ENCODE measurements at places on chromosomes 7 and 10.

DNA sequence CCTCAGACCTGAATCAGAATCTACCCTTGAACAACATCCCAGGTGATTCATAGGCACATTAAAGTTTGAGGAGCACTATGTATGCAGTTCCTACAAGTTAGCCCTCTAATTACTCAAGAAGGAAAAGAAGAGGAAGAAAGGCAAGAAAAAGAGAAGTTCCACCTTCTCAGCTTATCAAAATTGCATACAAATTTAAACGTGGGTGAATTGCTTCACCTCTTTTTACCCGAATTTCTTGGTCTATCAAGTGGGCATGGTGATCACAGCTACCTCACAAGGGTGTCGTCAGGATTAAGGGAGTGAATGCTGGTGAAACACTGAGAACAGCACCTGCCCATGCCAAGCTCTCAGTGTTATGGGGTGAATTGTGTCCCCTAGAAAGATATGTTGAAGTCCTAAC is 43.8 kb upstream of the PAPSS2 start:
- no peak for DNase-seq

- no peak for DNase-seq
Observed at GRCh38 chr10:50882540-50882983, 2.9 kb downstream of the A1CF start.

DNA sequence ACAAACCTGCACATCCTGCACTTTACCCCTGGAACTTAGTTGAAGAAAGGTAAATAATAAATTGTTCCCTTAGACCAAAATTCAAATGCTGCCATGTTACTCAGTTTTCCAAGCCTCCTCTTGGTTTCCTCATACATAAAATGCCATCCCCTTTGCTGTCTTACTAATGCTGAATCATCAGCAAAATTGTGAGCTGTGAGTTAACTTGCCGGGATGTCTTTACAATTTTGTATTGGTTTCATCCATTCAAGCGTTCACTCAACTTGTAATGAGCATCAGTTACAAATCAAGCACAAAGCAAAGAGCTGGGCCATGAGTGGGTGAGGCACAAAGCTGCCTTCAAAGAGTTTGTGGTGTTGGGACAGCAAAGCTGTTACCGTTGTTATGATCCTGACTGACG is 395.8 kb upstream of the ZMIZ1 start:
- no peak for DNase-seq

DNA sequence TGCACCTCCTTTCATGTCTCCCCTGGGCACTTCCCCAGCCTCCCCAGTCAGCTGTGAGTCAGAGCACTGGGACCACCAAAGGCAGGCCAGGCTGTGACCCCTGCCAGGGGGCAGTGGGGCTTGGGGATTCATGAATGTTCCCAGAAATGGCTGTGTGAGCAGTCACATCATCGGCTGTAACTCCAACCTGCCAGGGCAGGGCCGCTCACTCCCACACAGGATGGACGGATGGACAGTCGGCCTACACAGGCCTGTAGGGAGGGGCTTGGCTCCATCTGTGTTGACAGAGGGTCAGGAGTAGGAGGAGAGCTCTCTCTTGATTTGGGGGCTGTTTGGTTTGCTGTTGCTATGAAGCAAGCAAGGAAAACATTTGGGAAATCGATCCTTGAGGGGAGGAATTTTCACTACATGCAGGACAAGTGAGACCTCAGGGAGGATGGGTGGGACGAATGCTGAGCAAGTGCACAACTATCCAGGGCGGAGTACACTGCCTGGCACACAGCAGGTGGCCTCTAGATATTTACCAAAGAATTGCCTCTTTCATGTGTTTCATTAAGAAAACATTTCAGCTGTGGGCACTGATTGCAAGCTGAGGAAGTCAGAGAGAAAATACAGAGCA is 2.9 kb upstream of the IGFBP1 start:
- DNase-seq, result no peak

DNA sequence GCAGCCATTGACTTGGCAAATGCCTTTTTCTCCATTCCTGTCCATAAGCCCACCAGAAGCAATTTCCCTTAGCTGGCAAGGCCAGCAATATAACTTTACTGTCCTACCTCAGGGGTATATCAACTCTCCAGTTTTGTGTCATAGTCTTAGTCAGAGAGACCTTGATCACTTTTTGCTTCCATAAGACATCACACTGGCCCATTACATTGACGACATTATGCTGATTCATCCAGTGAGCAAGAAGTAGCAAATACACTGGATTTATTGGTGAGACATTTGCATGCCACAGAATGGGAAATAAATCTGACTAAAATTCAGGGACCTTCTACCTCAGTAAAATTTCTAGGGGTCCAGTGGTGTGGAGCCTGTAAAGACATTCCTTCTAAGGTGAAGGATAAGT is 649.7 kb upstream of the ANKRD30A start:
- no peak for DNase-seq

DNA sequence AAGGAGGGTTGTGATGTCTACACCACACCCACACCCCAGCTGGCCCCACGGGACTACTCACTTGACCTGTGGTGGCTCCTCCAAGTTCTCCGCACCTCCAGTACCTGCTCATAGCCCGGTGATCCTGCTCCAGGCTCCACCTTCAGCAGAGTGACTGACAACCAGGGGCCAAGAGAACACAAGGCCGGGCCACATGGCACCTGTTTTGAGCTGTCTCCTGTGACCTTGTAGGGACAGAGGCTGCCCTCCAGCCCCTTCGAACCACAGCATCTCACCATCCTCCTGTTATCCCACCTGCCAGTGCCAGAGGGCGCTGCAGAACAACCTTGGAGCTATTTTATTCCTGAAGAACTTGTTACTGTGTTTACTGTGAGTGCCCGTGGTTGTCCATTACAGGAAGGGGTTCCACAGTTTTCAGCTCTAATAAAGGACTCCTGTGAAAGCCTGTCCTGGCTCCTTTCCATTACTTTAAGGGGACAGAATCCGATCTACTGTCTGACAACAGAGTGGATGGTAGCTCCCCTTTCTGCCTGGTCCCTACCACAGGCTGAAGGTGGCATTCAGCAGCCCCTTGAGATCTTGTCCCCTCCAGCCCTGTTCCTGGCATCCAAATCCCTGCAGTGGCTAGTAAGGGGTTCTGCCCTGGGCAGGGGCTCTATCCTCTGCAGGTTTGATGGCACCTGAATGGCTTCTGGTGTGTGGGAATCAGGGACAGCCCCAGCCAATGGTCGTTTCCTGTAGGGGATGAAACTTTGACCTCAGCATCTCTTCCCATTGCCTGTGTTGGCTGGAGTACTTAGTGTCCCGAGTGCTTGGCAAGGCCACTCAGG is 50.8 kb downstream of the C10orf120 start:
- DNase-seq, result no peak

- no peak for DNase-seq
Observed at GRCh38 chr7:31074403-31075085, 22.4 kb downstream of the ADCYAP1R1 start.

- DNase-seq, result no peak
Observed at GRCh38 chr10:26931223-26931622, 70.5 kb upstream of the ABI1 start.

DNA sequence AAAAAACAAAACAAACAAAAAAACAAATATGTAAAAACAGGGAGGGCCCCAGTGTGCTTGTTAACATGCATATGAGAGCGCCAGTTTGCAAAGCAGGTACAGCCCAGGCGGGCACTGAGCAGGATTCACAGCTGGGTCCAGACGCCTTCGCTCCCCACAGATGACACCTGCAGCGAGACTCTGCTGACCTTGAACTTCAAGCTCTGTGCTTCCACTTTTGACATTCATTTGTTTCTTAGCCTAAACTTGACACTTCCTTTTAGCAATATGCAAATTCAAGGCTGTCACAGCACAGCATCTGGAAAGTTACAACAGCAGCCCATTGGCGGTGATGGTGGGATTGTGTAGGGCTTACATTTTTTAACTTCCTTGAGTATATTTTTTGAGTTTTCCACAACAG is 88.8 kb upstream of the TNS3 start:
- DNase-seq, result no peak

GRCh38 chr7:27178366-27178765 is 4.2 kb upstream of the HOXA10 start:
- DNase-seq, result no peak

DNA sequence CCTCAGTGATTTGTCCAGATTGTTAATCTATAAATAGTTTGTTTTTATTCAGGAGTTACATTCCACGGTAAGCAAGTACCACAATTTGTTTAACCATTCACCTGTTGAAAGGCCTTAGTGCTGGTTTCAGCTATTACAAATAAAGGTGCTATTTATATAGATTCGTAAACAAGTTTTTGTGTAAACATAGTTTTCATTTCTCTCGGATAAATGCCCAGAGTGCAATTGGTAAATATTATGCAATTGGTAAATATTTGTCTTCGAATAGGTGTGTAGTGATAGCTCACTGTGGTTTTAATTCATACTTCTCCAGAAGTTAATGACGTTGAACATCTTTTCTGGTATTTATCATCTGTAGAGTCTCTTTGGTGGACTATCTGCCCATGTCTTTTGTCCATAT is 76.4 kb upstream of the RSU1 start:
- DNase-seq, result no peak

- DNase-seq, result no peak
Observed at GRCh38 chr7:149021725-149022062, 6.6 kb downstream of the PDIA4 start.

DNA sequence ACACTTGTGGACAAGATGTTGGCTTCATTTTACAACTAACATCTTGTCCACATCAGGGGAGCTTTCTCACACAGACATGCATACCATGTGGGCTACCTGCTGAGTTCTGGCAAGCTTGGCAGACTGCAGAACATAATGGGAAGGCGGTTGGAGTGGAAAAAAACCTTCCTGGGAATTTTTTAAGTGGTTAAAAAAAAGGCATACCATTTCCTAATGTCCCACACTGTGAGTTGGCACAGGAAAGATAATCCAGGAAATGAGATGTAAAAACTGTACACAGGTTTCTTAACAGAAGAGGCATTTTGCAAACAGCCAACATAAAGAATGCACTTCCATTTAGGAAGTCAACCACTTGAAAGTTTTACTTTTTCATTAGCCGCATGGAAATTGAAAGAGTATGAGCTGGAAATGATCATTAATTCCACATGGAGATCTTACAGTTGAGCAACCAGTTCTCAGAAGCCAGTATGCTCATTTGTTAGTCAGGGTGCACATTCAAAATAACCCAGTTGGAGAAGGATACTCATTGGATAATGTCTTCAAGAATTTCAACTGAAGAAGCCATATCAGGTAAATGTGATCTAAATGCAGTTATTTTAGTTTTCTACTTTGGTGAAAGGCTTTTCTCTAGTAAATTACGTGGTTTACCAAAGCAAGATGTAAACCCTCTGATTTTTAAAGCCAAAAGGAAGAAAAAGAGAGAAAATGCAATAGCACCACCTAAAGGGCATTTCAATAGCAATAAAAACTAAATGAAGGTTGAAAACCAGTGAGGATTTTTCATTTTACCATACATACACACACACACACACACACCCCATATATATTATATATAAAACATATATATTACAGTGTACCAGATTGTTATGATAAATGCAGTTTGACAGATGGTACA is 194.0 kb downstream of the TAX1BP1 start:
- no peak for DNase-seq

DNA sequence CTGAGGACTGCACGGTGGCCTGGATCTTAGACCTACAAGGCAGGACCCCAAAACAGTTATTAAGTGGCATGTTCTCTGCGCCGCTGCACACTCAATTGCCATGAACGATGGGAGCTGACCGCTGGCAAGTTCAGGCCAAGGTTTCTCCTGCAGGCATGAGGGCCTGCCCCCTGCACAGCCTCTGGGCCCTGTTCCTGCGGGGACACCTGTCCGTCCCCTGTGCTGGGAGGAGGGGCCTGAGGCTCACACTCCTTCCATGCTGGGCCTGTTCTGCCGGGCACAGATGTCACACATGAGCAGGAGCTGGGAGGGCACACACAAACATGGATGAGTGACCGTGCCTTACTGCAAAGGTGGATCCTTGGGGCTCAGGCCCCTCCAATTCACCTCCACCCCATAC is 90.0 kb downstream of the PTPRN2 start:
- no peak for DNase-seq

DNA sequence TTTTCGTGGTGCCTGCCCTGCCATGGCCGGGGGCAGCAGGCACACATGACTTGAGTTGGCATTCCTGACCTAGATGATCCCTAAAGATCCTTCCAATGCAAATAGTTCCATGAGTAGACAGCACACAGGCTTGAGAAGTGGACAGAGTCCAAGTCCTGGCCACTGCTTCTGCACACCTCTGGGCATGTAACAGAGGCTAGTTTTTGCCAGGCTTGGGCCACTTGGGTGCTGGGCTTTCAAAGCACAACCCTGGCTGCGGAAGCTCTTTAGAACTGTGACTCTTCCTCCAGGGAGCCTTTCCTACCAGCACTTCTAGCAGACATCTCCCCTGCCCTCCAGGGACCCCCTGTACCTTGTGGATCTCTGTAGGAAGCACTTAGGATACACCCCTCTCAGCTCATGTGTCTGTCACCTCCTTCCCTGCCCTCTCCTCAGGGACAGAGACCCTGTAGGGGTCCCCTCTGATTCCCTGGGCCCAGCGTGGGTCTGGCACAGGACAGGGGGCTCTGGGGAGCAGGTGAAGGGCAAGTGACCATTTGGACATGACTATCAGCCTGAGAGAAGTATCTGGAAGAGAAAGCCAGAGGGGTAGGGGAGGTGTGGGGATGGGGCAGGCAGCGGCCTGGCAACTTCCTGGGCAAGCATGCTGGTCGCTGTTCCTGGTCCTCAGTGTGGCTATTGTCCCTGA is 36.2 kb downstream of the ZCCHC24 start:
- no peak for DNase-seq

GRCh38 chr7:150341263-150342120 is at the start of gene RARRES2:
RARRES2 (minus strand) TSS chr7:150341629; CDS start chr7:150340609, 1,020 bp downstream.
- DNase-seq, result no peak

GRCh38 chr7:97094284-97094930 is 23.1 kb upstream of the SDHAF3 start:
- no peak for DNase-seq

- DNase-seq, result no peak
Observed at GRCh38 chr10:12981570-12981969, 19.9 kb downstream of the CCDC3 start.

DNA sequence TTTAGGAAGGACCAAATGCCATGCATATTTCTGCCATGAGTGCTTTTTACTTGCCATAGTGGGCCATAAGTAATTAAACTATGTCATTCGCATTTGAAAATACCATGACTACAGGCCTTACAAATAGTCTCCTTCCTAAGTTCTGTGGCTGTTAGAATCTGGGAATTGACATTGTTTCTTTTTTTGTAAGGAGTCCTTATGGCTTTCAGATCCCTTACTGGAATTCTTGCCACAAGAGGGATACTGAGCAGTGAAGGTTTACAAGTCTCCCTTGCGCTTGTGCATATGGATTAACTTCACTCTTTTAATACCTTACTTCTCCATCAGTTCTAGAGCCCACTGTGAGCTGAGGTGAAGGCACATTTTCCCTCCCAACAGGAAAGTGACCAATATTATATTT is 166.0 kb downstream of the NRG3 start:
- no peak for DNase-seq

- no peak for DNase-seq
Observed at GRCh38 chr10:70634011-70634410, 31.5 kb upstream of the PRF1 start.

DNA sequence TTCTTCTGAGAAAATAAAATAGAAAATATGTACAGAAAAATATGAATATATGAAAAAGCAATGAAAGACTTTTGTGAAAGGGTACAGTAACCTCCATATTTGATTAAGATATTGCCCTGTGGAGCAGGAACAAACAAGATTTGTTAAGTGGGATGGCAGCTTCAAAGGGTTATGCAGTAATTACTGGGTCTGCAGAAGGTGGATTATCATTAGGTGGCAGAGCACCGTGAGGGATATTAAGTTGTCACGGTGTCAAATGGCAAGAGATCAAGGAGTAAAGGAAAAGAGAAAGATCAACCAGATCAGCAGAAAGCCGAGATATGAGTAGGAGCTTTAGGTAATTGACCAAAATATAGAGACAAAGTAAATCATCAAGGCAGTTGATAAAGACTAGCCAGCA is 44.1 kb downstream of the DGKB start:
- DNase-seq, result no peak
